Activated naive CD4-positive, alpha-beta T cell treated with anti-CD3 and anti-CD28 coated beads, Interleukin-2, amount 50 U/mL, for 16 hours (primary cell): ENCODE measurements at places on chromosomes 2 and 18.

DNA sequence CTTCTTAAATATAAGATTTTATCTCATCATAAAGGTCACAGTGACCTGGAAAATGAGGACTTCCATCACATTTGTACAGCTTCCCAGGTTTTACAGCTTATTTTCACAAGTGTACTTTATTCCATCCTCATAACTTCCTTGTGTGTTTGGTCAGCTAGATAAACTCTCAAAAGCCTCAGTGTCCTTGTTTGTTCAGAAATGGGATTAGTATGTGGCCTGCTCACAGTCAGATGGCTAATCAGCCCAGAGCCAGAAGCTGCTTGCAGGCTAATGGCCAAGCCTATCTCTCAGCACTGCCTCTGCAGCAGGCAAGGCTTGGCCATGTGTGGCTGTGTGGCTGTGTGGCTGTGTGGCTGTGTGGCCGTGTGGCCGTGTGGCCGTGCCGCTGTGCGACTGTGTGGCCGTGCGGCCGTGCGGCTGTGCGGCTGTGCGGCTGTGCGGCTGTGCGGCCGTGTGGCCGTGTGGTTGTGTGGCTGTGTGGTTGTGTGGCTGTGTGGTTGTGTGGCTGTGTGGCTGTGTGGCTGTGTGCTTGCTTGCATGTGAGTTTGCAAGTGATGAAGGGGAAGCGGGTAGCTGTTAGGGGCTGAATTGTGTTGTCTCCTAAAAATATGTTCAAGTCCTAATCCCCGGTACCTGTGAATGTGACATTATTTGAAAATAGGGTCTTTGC lies 233.0 kb upstream of the TNP1 start:
- DNase-seq = no peak

GRCh38 chr2:241736111-241736510 lies 1.7 kb downstream of the D2HGDH start:
- DNase-seq = no peak

DNA sequence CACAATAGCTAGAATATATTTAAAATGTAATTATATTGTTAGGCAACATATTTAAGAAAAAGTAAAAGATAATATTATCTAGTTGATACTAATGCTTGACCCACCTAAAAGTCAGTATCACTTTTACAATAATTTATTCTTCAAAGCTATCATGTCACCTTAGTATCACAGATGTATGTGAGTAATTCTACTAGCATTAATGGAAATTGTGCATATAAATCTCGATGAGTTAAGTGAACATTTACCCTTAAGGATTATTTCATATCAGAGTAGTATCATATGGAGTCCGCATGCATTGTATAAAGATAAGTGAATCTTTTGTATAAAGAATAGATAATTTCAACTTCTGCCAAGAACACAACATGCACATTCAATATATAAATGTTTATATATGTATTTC lies 103.4 kb downstream of the AGPS start:
- DNase-seq = no peak

GRCh38 chr2:552906-553305 lies 124.3 kb downstream of the TMEM18 start:
- no peak for DNase-seq

DNA sequence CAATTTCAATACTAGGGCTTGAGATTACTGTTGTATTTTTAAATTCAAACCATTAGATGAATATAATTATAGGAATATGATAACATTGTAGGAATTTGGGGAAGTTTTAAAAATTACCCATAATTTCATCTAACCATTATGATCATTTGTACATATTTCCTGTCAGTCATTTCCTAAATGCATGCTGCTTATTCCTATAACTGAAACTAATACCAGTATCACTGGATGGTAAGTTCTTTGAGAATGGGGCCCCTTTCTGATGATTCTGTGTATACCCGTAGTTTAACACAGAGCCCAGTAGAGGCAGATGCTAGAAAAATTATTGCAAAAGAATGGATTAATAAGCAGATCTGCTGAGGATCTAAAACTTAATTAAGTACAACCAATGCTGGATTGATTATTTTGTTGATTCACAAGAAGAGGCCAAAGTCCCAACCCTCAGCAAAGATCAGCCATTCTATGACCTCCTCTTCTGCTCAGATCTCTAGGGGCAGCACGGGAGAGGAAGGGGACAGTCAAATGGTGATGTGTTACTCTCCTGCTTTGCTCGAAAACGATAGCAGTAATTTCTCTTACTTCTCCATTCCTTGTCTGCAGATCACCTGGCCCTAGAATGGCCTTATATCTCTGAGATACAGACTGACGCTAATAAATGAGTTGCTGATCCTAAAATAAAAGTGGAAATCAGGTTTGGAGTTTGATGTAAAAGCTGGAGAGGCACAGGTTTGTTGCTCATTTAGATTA lies 69.5 kb upstream of the PELI1 start:
- no peak for DNase-seq

DNA sequence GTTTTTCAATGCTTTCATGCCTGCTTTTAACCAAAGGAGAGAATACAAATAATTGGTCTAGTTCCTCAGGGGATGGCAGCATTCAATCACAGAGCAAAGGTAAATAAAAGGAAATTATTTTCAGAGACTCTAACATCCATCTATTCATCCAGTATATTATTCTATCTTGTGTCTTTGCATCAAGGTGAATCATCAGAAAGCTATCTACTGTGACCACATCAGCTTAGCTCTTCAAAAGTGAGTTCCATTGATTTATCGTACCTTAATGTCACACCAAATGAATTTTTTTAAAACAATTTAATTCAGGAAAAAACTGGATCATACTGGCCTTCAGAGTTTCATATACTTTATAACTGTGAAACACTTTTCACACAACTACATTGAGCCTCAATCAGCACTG lies 66.1 kb downstream of the CHN1 start:
- DNase-seq = no peak

DNA sequence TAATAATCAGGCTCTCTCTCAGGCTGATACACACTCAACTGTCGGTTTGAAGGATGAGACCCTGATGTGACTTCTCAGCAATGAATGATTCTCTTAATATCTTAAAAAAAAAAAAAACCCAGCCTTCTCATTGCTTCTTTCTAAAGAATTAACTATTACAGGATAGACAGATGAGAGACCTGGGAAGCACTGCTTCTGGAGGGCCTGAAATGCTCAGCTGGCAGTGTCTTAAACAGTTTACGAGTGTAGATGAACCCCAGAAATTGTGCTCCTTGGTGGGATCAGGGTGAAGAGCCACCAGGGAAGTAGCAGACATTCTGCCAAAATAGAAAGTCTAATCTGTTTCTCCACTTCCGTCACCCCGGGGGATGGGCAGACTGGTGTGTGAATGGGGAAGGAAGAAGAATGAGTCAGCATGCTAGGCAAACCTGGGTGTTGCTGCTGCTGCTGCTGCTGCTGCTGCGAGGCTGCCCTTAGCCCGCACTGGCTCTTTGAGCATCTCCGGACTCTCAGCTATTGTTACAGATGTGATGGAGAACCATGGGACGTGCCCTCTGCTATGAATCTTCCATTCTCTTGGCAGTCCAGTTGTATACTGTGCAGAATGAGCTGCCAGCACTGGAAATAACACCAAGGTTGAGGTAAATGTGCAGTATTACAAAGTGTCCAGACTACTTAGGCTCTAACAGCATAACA lies 158.4 kb downstream of the SETBP1 start:
- DNase-seq = peak; percentile 53

GRCh38 chr2:162370931-162371330 lies 27.0 kb downstream of the GCA start:
- DNase-seq = no peak

- DNase-seq = no peak
Observed at GRCh38 chr2:219622472-219622871, 5.0 kb upstream of the SLC4A3 start.

DNA sequence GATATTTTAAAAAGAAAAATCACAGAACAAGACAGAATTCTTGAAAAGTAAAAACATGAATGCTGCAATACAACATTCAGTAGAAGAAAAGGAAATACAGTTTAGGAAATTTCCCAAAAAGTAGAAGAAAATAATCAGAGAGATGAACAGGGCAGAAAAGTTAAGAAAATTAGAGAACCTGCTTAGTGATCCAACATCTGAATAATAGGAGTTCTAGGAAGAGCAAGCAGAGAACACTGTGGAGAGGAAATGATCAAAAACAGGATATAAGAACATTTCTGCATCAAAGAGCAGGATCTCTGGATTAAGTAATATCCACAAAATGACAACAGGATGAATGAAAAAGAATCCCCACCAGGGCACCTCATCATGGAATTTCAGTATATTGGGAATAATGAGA lies 8.8 kb upstream of the FHOD3 start:
- no peak for DNase-seq

DNA sequence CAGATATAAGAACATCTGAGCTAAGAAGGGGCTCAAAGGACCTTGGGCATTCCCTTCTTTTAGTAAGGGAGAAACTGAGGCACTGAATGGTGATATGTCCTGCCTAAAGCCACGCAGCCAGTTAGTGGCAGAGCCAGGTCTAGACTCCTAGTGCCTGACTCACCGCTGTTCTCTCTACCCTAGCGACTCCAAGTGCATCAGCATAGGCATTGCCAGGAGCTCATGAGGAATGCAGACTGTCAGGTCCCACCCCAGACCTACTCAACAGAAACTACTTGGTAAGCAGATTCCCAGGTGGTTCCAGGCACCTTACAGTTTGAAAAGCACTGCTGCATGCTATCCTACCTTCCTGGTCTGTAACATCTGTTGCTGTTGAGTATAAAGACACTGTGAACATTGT lies 158.9 kb downstream of the MSH2 start:
- no peak for DNase-seq

DNA sequence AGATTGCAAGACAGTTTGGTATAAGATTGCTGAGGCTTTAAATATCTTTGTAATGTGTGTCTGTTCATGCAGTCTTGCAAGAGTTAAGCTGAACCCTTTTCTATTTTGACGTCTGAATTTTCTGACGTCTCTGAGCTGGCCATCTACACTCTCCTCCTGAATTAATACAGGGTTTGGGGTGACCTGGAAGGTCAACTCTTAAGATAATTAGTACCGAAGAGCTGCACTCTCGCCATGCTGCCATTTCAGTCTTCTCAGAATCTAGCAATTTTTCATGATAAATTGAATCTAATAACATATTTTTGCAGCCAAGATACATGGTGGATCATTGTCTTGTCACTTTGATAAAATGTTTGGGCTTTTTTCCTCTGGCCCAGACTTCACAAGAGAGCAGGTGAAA lies 1245.2 kb upstream of the CELF4 start:
- no peak for DNase-seq

- DNase-seq = no peak
Observed at GRCh38 chr2:219334076-219334475, 1.5 kb upstream of the RESP18 start.

DNA sequence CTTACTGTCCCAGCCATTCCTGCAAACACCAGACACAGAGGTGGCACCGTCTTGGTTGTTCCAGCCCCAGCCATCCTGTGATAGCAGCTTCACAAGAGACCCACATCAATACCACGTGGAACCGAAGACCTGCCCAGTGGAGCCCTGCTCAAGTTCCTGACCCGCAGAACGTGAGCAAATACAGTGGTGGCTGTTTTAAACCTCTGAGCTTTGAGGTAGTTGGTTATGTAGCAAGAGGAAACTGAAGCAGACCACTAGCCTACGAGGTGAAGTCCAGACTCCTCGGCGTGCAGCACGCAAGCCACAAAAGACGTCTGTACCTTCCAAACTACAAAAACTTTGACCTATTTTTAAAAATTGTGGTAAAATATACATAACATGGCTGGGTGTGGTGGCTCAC lies 96.1 kb upstream of the ODC1 start:
- DNase-seq = no peak

DNA sequence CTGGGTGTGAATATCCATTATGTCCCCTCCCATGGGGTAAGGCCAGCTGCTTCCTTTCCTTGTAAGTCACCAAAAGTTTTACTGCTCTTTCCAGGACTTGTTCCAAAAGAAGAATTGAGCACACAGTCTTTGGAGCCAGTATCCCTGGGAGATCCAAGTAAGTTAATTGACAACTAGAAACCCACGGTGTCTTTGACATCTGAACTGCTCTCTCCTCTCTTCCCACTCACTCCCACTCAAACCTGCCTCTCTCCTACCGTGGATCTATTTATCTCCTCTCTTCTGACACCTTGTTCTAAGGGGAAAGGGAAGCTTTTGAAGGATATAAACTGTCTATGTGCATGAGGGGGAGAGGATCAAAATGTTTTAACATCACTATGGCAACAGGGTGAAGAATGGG lies 86.7 kb downstream of the VIT start:
- no peak for DNase-seq

DNA sequence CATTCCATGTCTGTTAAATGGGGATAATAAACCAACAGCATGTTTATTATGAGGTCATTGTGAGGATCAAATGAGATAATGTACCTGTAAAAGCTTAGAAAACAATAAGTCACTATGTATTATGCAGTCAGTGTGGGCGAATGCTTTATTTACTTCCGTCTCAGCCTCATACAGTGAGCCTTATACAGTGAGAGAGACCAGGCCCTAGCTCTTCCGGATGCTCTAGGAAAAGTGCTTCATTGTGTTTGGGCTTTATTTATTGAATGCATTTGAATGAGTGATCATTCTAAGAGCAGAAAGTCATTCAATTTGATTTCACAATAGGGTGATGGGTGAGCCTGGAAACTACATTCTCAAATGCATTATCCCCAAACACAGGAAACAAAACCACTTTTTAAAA lies 603.9 kb upstream of the FANCL start:
- DNase-seq = no peak

GRCh38 chr2:29723255-29724001 lies 198.0 kb downstream of the ALK start:
- DNase-seq = no peak

DNA sequence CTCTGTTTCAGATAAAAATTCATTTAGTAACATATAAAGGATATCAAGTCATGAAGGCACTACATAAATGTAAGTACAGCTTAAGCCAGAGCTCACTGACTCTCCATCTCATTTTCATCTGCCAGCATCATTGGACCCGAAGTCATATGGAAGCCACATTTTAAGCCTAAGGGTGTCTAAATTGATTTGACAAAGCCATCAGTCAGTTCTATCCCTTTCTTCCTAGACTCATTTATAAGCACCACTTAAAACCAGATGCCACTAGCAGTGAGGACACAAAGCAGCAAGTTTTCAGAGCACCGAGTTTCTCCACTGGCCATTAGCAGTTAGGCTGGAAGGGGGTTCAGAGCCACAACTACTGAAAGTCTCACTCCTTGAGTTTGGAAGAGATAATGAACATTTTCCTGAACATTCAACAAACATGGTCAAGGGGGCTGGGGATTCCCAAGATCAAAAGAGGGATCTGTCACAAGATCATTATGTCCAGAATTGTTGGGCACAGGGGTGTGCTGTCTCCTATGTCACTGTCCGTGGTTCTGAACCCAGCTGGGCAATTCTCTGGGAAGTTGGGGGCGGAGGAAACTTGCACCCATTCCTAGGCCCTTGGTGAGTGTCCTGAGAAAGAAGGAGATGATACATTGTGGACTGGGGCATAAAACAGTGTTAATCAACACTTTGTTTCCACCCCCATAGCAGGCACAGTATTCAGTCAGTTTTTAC lies 158.5 kb upstream of the LMAN1 start:
- no peak for DNase-seq

GRCh38 chr2:98376301-98376910 lies 30.1 kb downstream of the CNGA3 start:
- no peak for DNase-seq

GRCh38 chr2:135208016-135208415 lies 155.9 kb downstream of the RAB3GAP1 start:
- DNase-seq = no peak
